Bronchial epithelial cell (primary cell): ENCODE measurements at places on chromosomes 12 and 14.

GRCh38 chr12:22536346-22536945, 7.9 kb downstream of the C2CD5 start:
- DNase-seq = no peak

DNA sequence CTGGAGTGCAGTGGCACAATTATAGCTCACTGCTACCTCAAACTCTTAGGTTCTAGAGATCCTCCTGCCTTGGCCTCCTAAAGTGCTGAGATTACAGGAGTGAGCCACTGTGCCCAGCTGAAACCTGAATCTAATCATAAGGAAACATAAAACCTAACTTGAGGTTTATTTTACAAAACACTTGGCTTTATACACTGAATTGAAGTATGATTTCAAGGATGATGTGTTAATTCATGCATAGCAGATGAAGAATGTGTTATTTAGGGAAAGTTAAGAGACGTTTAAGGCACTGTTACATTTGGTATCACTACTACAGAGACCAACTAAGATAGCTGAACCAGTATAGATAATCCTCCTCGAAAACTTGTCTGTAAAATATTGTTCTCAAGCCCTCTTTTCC, 6.4 kb downstream of the DICER1 start:
- no peak for DNase-seq

GRCh38 chr14:50335389-50335788, 23.3 kb downstream of the DMAC2L start:
- no peak for DNase-seq

- peak; percentile 22 for DNase-seq
Observed at GRCh38 chr14:79661752-79662151, 549.6 kb downstream of the DIO2 start.

- no peak for DNase-seq
Observed at GRCh38 chr12:2489275-2489674, 305.5 kb upstream of the FKBP4 start.

- no peak for DNase-seq
Observed at GRCh38 chr12:87363497-87364084, 665.6 kb downstream of the C12orf50 start.

- peak; percentile 98 for DNase-seq
Observed at GRCh38 chr12:106288494-106289195, 13.9 kb upstream of the TCP11L2 start.

DNA sequence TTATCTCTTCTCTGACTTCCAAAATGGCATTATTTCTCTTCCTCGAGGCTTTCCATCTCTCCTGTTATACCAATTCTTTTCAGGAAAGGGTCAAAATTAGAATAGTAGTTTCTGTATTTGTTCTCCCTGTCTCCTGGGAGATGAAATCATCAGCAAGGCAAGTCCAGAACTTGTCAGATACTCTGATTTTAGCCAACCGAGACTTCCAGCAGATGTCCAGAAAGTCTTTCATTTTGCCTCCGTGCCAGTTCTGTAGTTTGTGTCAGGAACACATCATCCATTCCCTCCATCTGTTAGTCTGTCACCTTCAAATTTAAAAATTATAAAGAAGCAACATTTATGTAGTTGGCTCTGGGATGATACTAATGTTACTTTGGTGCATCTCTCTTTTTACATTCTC, 275.7 kb downstream of the CCDC59 start:
- peak; percentile 71 for DNase-seq

DNA sequence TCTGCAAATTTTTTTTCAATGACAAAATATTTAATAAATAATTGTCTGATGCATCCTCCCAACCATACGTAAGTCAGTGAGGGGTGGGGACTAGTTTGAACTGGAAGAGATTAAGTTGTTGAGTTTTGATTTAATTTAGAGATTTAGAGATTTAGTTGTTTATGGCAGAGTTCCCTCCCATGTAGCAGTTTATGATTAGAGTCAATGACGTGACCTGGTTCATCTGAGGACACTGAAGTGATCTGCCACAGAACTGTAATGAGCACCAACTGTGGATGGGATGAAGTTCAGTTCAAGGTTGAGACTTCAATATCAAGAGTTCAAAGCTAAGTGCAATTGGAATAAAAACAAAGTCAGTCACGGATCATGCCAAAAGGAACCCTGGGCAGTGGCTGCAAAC, 609.3 kb downstream of the NOVA1 start:
- DNase-seq = no peak

- DNase-seq = no peak
Observed at GRCh38 chr12:82801951-82802610, 115.4 kb downstream of the TMTC2 start.

- peak; percentile 23 for DNase-seq
Observed at GRCh38 chr12:25958428-25959070, at the start of gene RASSF8. Gene RASSF8, plus strand, starts transcription at chr12:25958682. Its CDS starts 96,662 bp downstream, at chr12:26055344.

- DNase-seq = no peak
Observed at GRCh38 chr14:20332431-20332787, 670 bp downstream of the CCNB1IP1 start.

GRCh38 chr12:57549909-57550640, at the start of gene KIF5A:
Gene KIF5A, plus strand, starts transcription at chr12:57550044. Its CDS starts 228 bp downstream, at chr12:57550272.
- no peak for DNase-seq

GRCh38 chr14:99508896-99509629, 27.9 kb downstream of the CCNK start:
- DNase-seq = peak; percentile 16

GRCh38 chr14:54818201-54819133, 84.2 kb downstream of the GCH1 start:
- peak; percentile 16 for DNase-seq

GRCh38 chr12:128724468-128725046, 99.2 kb downstream of the SLC15A4 start:
- DNase-seq = no peak

DNA sequence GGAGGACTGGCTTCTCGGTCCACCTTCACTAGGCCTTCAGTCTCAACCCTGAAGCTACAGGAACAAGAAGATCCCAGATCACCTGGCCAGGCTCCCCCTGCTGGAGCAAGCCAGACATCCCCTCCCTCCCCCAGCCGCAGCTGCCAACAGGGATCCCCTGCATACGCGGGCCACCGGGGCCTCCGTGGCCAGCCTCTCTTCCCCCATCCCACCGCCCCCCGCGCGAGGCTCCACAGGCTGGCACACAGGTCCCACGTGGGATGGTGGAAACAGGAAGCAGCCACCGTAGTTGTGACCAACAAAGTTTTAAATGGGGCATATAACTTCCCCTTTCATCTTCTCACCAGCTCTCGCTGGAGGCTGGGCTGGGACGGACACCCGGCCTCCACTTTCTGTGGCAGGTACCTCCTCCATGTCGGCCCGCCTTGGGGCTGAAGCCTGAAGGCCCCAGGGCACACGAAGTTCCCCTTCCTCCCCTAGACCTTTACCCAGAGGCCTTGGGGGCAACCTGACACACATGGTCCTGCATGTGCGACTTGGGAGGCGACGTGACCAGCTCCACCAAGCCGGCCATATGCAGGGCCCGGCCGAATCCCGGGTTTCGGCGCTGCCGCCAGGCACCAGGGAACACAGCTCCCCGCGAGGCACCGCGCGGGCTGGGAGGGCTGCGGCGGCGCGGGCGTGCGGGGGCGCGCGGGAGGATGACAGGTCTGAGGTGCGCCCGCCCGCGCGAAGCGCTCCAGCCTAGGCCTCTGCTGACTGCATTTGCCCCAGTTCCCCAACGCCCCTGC, 44.4 kb upstream of the PNMA1 start:
- DNase-seq = peak; percentile 68

DNA sequence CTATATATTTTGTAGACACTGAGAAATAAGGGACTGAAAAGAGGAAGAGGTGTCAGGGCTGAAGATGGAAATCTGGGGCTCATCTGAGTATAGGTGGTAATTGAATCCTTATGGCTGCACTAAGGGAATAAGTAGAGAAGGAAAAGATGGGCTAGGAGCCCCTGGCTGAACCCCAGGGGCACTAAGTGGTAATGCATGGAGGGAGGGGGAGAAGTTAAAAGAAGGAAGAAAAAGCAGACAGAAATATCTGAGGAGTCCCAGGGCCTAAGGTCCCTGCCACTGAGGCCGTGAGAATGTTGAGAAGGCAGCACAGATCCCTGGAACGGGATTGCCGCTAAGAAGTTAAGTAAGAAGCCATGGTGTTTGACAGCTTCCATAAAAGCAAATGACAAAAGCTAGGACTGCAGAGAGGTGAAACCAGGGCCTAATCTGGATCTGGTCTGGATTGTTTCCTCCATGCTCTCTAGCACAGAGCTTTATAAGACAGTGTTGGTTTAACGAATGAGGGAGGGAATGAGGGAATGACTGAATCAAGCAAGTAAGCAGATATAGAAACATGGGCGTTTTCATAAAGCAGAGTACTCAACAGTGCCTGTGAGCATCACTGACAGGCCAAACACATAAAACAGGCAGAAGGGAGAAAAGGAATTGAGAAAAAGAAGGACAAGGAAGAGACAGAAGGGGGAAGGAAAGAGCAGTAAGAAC, 92.9 kb downstream of the HMGA2 start:
- no peak for DNase-seq

GRCh38 chr14:103629503-103630121, 601 bp downstream of the KLC1 start:
- no peak for DNase-seq

- no peak for DNase-seq
Observed at GRCh38 chr14:104656014-104656714, 33.3 kb upstream of the INF2 start.

- peak; percentile 27 for DNase-seq
Observed at GRCh38 chr12:1201886-1202285, 210.9 kb downstream of the ERC1 start.

DNA sequence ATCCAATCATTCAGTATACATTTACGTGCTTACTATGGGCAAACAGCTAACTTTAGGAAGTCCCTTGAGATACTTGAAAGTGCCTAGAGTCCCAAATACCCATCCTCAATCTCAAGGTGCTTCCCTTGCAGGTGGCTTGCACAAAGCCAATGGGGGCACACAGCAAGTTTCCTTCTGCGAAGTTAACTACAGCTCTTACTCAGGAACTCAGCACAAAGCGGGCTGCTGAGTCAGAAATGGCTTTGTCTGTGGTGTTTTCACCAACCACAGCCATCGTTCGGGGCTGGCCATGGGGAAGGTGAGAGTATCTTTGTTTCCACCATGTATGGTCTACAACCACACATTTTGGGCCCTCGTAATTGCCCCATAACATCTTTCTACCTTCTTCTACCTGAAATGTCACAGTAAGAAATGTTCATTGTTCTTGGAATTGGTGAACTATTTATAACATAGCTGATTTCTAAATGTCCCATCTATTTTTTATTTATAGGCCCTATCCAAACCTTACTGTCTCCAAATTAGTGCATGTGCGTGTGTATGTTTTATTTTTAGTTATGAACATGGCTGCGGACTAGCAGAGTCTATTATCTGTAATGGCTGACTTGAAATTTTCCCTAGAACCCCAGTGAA, 13.9 kb downstream of the MFAP5 start:
- DNase-seq = no peak

GRCh38 chr12:71865757-71866536, 26.4 kb downstream of the TBC1D15 start:
- no peak for DNase-seq

DNA sequence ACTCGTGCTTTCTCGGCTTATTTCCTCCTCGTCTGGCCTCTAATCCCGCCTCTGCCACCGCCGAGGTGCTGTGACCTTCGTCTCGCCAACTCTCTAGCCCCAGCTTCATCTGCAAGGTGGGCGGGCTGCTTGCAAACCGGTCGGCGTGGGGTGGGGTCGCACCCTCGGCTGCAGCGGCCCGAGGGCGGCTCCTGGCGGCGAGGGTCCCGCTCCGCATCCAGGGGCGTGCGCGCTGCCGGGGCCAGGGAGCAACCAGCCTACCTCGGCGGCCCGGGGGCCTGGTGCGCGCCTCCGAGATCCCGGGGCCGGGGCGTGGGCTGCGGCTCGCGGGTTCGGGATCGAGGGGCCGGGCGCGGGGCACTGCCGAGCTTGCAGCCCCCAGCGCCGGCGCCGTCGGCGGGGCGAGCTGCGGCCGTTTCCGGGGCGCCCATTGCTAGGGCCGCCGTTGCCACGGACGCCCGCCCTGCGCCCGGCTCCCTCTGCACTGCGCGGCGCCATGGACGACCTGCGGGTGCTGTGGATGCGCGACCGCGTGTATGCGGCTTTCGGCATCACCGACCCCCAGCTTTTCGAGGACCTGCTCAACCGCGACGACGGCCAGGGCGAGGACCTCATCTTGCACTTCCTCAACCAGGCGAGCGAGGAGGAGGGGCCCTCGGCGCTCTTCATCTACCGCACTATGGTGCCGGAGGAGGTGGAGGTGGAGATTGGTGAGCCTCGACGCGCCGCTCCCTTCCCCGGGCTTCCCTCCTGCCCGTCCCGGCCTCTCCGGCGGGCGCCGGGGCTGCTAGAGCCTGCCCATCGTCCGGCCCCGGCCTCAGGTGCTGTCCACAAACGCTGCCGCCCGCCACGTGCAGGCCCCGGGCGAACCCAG, at the start of gene DNAH10:
Gene DNAH10, plus strand, starts transcription at position 461 of the 874 bp plus-strand sequence. Its CDS starts 36 bp downstream, at position 497.
- DNase-seq = no peak

DNA sequence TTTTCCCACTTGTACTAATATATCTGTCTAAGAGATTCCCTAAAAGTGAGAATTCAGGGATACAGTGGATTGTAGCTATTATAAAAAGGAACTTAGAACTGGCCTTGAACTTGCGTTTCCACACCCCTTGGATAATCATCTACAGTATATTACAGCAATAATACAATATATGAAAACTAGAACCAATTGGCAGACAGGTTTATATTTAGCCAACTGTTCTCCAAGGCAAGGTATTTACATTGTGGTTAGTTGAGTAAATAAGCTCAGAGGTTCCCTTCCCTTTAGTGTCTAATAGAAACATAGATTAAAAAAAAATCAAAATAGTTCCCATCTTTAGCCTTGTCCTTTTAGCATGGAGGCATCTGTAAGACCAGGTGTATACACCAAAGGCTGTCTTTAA, 42.1 kb downstream of the LIMA1 start:
- DNase-seq = peak; percentile 67

DNA sequence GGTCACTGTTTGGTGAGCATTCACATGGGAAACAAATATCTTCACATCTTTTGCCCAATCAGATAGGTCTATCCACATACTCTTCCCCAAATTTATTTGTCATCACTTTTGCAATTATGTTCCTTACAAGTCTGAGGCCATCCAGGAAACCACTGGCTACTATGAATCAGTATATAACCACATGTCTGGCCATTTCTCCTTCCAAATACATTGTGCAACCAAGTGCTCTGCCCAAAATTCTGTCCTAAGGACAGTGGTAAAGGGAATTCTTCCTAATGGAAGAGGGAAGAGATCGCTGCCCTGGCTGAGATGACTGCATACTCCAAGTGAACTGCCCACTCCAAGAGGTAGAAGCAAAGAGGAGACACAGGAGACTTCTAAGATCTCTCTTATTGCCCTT, 148.9 kb upstream of the MAX start:
- DNase-seq = peak; percentile 95

- DNase-seq = no peak
Observed at GRCh38 chr12:12216349-12217017, 50.4 kb downstream of the LRP6 start.

- DNase-seq = no peak
Observed at GRCh38 chr12:77323788-77324415, 258.5 kb upstream of the E2F7 start.

DNA sequence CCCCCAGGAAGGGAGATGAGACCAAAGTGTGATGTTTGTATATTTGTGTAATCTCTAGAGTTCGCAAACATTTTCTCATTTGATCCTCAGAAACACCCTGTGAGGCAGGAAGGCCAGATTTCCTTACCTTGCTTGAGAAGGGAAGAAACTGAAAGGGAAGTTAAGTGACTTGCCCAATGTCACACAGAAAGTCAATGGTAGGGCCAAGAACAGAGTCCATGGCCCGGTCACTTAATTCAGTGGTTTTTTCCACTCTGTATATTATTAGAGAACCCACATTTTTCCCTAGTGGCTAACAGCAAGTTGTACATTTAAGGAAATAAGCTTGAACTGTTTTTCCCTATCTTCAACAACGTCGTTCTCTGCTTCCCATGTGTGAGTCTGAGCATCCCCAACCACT, 25.6 kb upstream of the CHPT1 start:
- DNase-seq = no peak

GRCh38 chr14:96205978-96206360, 1.3 kb downstream of the BDKRB2 start:
- DNase-seq = no peak
